ENCODE measurements at places on chromosomes 7 and 10. TPM values are rescaled to one million over a fixed set of nuclear protein-coding genes. Genes with fewer than 3 reads are reported as not detected.

- no peak for DNase-seq
Observed at GRCh38 chr10:61939902-61940301, 38.4 kb downstream of the ARID5B start.

DNA sequence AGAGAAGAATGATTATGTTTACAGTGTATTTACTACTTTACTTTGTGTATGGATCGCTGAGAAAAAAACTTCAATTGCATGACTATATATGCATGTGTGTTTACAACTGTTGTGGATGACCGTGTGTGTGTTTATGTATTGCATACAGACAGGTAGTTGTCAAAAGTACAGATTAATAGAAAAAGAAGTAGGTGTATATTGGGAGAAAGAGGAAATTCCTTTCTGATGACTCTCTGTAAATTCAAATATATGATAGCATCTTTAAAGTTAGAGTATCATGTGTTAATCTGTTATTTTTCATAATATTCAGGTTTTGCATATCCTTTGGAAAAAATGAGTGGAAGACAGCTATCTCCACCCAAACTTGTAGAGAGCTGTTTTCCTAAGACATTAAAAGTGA lies 160.4 kb upstream of the AGR3 start:
- DNase-seq: no peak

DNA sequence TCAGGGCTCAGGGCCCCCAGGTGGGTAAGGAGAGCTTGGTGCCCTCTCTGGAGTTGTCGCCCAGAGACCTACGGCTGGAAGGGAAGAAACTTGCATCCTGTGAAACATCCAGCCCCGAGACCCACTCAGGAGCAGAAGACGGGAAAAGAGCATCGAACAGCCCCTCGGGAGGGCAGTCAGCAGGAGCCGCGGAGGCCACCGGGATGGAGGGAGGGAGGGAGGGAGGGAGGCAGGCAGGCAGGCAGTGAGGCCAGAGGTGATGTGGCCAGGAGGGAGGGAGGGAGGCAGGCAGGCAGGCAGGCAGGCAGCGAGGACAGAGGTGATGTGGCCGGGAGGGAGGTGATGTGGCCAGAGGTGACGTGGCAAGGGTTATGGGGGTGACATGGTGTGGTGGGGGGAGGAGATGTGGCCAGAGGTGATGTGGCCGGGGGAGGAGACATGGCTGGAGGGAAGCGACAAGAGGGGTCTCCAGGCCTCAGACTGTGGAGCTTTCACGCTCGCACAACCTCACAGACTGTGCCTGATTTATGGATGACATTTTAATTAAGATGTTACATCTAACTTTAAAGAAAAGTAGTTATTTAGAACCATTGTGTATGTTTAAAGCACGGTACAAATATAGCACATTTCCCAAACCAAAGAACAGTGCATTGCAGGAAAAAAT lies 141.1 kb downstream of the DIP2C start:
- DNase-seq: no peak

DNA sequence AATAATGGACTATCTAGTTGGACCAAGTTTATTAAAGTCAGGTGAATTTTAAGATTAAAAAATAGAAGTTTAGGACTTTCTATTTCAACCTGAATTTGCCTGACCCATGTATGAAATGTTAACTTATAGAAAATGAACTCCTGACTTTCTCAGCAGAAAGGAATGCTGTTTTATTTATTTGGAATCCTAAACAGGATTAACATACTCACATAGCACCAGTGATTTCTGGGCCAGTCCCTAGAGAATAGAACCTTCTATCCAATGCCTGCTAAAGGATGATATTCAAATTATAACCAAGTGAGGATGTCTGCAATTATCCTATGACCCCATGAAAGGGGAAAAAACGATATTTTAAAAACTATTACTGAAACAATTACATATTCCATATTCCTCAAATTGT lies 148.8 kb downstream of the CHRM2 start:
- no peak for DNase-seq

GRCh38 chr10:127940866-127941640 lies 34.1 kb downstream of the PTPRE start:
- DNase-seq: no peak

The TMEM213 gene
- total RNA-seq: not detected

GRCh38 chr7:123666492-123666891 lies 10.8 kb downstream of the LMOD2 start:
- DNase-seq: no peak

DNA sequence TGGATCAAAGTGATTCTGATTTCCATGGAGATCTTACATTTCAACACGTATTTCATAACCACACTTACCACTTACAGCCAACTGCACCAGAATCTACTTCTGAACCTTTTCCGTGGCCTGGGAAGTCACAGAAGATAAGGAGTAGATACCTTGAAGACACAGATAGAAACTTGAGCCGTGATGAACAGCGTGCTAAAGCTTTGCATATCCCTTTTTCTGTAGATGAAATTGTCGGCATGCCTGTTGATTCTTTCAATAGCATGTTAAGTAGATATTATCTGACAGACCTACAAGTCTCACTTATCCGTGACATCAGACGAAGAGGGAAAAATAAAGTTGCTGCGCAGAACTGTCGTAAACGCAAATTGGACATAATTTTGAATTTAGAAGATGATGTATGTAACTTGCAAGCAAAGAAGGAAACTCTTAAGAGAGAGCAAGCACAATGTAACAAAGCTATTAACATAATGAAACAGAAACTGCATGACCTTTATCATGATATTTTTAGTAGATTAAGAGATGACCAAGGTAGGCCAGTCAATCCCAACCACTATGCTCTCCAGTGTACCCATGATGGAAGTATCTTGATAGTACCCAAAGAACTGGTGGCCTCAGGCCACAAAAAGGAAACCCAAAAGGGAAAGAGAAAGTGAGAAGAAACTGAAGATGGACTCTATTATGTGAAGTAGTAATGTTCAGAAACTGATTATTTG lies 15.3 kb downstream of the HNRNPA2B1 start:
- DNase-seq: no peak

- no peak for DNase-seq
Observed at GRCh38 chr10:88908194-88908593, 28.1 kb downstream of the STAMBPL1 start.

The CPA4 gene
- 0.77 TPM for total RNA-seq

The ALOX5 gene
- total RNA-seq: 4.5 TPM

Measured in left ventricle myocardium superior (tissue), 1 donor.